ENCODE measurements at places on chromosomes 11 and 22.

DNA sequence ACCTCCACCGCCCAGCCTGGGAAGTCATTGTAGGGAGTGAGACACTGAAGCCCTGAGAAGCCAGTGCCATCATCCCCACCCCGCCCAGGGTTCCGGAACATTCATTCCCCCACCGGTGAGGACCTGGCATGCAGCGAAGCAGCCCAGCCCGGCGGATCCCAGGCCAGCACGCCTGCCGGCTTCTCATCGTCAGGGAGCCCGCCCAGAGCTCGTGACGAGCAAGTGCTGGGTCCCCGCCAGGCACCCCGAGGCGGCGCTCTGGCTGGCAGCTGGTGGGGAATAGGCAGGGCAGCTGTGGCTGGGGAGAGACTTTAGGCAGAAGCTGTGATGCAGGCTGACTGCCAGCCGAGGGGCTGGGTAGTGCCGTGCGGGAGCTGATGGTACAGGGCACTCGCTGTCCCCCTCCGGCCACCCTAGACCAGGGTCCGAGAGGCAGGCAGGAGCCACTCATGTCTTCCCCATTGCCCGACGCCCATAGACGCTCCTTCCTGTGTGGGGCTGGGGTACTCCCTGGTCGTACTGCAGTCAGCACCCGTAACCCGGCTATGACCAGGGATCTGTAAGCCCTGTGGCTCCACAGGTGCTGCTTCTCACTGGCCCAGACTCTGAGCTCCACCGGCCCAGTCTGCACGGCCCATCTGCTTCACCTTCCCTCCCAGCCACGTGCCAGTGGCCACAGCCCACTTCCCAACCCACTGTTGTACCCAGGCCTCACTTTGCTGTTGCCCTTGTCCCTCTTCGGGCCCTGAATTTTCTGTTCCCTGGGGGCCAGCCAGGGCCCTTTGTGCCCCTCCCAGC lies 24.5 kb upstream of the CABP7 start:
- DNase-seq: no peak

GRCh38 chr11:14308114-14308896 lies 50.7 kb downstream of the RRAS2 start:
- DNase-seq: no peak

GRCh38 chr22:18997306-18997924 lies 61.3 kb upstream of the PRODH start:
- no peak for DNase-seq

DNA sequence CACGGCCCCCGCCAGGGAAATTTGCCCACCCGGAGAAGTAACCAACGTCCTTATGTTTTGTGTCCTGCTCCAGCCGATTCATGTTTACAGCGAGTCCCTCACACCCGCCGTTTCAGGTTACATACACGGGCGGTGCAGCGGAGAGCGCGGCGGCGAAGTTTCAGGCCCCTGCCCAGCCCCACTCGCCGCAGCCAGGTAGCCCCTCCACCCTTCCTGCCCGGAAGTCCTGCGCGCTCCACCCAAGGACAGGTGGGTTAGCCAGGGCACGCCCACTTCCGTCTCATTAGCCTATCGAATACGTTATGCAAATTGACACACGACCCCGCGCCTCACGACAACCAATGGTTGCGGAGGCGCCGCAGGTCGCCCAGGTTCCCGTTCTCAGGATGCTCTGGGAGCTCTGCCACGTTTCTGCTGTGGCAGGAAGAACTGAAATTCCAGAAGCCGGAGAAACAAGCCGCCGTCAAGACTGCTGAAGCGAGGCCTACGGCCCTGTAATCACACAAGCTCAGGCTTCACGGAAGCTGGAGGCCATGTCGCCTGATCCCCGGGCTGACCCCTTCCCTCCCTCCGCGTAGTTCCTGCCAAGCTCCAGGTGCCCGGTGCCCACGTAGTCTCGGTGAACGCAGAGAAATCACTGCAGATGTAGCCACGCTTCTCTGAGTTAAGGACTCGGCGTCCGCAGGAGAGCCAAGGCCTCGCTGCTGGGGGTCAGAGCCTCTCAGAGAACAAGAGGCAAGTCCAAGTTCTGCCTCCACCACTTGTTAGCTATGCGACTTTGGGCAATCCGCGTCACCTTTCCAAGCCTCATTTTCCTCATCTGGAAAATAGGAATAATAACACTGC lies 22.4 kb upstream of the MYH9 start:
- peak; percentile 86 for DNase-seq

- peak; percentile 82 for DNase-seq
Measured at GRCh38 chr11:17734986-17735817, 621 bp downstream of the KCNC1 start.

DNA sequence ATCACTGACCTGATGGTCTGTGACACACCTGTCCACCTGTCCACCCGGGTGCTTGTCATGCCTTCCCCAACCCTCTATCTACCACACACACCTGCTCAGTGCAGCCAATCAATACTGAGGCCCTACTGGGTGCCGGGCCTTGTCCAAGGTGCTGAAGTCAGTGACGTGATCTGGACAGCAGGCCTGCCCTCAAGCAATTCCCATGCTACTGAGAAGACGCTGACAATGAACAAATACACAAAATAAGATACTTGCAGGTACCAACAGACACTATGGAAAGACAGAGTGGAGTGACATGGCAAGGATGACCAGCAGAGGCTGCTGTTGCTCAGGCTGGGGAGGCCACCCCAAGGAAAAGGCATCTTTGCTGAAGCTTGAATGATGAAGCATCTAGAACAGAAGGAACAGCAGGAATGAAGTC lies 21.2 kb downstream of the PLAAT3 start:
- DNase-seq: no peak
